Fibroblast of skin of abdomen (primary cell): ENCODE measurements at places on chromosomes 1 and 21.

- DNase-seq = no peak
These were observed 20.0 kb upstream of the SYT6 start for GRCh38 chr1:114173680-114174079.

DNA sequence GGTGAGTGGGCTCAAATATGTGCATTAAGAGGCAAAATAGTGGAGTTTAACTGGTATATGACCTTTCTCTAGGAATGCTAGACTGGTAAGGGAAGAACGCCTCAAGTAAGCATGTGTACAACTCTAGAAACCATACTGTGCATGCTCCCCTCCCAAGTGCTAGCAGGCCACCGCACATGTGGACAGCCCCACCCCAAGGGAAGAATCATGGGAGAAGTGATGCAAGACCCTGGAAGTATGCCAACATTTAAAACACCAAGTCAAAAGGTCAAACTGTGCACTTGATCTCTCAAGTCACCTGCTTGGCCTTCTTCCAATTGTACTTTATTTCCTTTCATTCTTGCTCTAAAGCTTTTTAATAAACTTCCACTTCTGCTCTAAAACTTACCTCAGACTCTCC lies 120.4 kb downstream of the WDR3 start:
- DNase-seq = no peak

DNA sequence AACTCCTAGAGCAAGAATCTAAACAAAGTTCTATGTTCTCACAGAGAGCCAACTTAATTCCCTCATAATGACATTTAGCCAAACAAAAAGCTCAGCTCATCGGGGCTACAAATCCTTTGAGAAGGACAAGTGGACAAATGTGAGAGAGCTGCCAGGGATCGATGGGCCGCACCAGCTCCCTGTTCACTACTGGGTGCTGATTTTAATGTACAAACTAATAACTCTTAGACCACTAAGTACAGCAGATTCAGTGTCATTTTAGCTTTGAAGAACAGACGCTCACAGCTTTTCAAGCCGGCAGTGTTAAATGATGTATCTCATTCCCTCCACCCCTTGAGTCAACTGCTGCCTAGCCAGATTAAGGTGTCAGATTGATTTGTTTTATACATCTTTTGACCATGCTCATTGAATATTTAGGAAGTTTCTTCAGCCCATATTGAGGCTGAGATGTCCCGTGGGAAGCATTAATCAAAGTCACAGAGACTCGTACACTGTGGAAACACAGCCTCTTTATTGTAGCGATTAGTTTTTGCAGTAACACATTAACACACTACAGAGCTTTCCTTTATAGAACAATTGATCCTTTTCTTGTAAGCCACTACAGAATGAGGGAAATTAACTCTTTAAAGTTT lies 21.1 kb downstream of the PROX1 start:
- no peak for DNase-seq

GRCh38 chr21:46388206-46388880 lies 64.4 kb downstream of the PCNT start:
- no peak for DNase-seq

- DNase-seq = no peak
These were observed 480.2 kb downstream of the COL11A1 start for GRCh38 chr1:102628109-102628613.

GRCh38 chr1:62341615-62342014 lies 22.4 kb upstream of the KANK4 start:
- DNase-seq = no peak

GRCh38 chr1:233514946-233515391 lies 98.9 kb upstream of the KCNK1 start:
- no peak for DNase-seq

DNA sequence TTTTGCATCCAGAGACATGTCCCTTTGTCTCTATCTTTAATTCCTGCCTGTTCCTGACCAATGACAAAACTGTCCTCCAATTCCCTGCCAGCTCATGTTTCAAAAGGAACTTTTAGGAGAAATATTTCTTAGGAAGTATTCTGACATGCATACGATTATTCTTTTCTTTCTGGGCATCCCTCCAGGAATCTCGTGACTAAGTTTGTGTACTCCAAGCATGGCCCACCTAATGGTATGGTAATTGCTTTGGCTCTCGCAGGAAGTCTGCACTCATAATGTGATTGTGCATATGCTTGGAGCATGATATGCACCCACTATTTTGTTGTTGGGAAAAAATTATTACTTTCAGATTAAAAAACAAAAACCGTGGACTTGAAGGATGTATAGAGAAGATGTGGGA lies 256.4 kb downstream of the PRDM2 start:
- DNase-seq = peak; percentile 47

- DNase-seq = no peak
These were observed 40.1 kb downstream of the PTAFR start for GRCh38 chr1:28136169-28136921.

- DNase-seq = no peak
These were observed 251.2 kb downstream of the TRABD2B start for GRCh38 chr1:47745715-47746609.

DNA sequence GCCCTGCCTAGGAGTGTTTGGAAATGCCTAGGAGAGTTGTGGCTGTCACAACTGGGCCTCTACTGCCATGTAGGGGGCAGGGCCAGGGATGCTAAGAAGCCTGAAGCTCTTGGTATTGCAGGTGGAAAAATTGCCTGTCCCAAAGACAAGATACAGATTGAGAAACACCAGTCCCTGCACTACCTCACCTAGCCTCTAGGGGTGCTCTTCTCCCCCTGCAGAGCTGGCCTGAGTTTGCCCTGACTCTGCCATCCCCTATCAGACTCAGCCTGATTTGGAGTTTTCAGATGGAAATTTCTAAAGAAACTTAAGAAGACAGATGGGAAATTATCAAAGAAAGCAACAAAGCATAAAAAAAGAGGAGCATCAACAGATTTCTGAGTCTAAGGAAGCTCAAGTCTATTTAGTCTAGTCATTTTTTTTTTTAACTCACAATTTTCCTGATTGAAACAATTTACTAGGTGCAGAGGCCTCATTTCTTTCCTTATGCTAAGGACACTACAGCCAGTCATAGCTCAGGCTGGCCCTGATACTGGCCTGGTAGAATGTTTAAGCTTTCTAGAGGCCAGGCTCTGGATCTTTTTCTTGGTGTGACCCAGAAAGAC lies 61.4 kb upstream of the LRRN2 start:
- peak; percentile 24 for DNase-seq

- no peak for DNase-seq
These were observed 665.8 kb upstream of the CAMK1G start for GRCh38 chr1:208917723-208918122.

DNA sequence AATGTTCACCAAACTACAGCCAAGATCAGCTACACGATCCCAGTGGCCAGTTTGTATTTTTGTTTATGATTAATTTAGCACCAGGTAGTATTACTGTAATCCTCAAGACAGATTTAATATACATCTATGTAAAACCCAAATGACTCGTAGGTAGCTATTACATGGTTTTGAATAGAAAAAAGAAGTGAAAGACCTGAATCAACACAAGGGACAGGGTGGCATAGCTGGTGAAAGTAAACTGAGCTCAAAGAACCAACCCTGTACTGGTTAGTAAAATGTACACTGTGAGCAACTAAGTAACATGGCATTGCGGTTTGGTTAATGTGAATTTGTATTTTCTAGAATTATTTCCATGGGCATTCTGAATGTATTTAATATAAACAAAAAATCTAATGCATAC lies 8.8 kb downstream of the GPATCH2 start:
- DNase-seq = no peak

DNA sequence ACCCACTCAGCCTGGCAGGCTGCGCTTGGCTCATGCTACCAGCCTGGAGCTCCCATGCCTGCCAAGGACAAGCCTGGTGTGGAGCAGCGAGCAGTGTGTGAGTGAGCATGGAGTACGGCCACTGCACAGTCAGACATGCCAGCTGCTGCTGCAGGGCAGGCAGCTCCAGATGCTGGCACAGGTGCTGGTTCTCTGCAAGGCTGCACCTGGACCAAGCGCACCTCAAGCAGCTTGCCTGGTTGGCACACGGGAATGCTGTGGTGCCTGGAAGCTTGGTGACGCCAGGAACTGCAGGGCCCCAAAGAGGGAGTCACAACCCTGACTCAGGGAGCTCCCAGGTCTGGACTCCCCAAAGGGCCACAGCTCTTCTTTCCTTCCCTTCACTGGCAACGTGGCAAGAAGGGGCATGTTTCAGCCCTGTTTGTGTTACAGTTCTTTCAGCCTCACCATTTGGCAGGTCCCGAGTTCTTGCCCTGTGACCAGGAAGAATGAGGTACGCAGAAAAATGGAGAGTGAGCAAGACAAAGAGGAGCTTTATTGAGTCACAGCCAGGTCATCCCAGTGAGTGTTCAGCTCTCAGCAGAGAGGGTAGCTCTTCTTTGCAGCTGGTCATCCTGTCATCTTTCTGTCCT lies 26.1 kb downstream of the ACOT7 start:
- no peak for DNase-seq

DNA sequence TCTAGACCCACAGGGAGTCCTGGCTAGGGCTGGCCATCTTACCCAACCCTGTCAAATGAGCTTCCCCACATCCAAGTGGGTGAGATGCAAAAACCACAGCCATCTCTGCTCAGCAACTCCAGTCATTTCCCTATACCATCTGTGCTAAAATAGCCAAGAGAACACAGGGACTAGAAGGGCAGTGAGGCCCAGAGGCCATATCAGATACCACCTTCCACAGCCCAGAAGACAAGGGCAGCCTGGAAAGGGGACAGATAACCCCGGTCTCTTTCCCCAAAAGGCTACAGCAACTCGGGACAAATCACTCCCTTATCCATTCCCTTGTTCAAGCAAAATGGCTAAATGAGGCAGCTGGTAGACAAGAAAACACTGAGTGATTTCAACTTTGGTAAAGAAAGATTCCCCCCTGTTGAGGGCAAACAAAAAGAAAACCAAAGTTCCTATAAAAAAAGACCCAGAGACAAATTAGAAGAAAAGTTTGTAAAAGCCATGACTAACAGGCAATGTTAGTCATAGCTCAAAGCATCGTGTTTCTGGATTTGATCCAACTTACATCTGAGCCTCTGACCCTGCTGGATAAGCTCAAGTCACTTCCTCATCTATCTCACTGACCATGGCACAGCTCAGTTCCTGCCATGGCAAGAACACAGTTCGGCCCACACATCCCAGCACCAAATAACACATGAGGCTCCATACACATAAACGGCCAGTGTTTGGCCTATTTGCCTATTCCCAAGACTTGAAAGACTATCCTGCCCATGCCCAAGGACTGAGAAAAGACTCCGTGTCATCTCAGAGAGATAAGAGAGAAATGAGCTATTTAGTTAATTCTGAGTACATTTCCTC lies 3.1 kb downstream of the LAMB3 start:
- peak; percentile 86 for DNase-seq

- DNase-seq = peak; percentile 83
These were observed 56.2 kb downstream of the PEX14 start for GRCh38 chr1:10530756-10531495.

- DNase-seq = peak; percentile 31
These were observed 104.9 kb upstream of the SOD1 start for GRCh38 chr21:31554511-31555022.

DNA sequence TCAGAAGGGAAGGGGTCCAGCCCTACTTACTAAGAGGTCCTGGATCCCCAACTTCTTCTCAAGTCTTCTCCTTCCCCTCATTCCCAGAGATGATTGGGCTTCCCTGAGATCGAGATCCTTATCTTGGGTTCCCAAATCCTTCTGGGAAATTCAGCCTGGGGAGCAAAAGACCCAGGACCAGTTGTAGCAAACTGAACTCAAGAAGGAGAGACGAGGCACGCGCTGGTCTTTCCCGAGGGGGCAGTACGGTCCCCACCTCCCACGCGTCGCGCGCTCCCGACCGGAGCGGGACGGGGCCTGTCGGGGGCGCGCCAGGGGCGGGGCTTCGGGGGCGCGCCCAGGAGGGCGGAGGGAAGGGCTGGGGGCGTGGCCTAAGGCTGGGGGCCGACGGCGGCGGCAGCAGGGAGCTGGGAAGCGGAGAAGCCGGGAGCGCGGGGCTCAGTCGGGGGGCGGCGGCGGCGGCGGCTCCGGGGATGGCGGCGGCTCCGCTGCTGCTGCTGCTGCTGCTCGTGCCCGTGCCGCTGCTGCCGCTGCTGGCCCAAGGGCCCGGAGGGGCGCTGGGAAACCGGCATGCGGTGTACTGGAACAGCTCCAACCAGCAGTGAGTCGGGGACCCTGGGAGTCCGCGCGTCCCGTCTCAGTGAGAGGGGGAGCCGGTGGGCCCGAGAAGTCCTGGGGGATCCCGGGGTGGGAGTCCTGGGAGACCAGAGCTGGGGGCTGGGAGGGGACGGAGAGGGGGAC lies at the start of gene EFNA3:
Gene EFNA3, plus strand, starts transcription at position 369 of the 741 bp plus-strand sequence. Its CDS starts 105 bp downstream, at position 474.
- peak; percentile 48 for DNase-seq

GRCh38 chr1:41439234-41439633 lies 45.2 kb downstream of the EDN2 start:
- DNase-seq = no peak

- DNase-seq = no peak
These were observed 21.2 kb downstream of the ATF6 start for GRCh38 chr1:161787355-161787754.

GRCh38 chr1:104084380-104084779 lies 334.7 kb downstream of the AMY1C start:
- no peak for DNase-seq

GRCh38 chr1:154614901-154615300 lies 6.9 kb upstream of the ADAR start:
- DNase-seq = no peak

- DNase-seq = peak; percentile 99
These were observed 20.0 kb upstream of the BCAR3 start for GRCh38 chr1:93701629-93702028.

- DNase-seq = peak; percentile 75
These were observed 56.3 kb upstream of the HTR1D start for GRCh38 chr1:23273450-23274133.

GRCh38 chr1:66278260-66279021 lies 255.5 kb upstream of the SGIP1 start:
- DNase-seq = no peak

DNA sequence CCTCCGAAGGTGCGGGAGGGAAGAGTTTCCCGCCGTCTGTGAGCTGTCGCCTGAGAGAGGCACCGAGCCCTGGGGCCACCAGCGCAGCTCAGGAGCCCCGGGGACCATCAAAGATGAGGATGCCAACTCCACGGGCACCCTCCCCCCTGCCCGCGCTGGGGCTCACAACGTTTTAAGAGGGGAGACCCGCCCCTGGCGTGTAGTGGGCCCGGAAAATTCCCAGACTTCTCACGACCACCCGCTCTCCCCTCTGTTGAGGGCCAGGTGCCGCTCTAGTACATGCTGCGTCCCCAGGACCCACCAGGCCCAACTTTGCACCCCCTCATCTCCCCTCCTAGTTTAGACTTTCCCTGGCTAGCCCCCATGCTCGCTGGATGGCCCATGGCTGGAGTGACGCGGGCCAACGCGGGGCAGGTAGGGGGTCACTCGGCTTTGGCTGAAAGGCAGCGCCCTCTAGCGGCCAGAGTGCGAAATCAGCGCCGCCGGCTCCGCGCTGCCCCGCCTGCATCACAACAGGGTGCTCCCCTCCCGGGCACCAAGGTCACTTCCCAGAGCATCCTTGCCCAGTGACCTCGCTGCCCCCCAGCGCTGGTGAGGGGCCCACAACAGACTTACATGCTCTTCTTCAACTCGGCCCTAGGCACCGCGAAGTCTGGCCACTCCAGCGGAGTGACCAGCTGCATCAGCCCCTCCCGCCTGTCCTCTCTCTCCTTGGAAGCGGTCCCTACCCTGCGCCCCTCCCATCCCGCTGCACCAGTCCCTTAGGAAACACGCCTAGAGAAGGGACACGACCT lies 1.8 kb downstream of the CD160 start:
- peak; percentile 57 for DNase-seq

GRCh38 chr1:225691377-225691776 lies 38.5 kb upstream of the ENAH start:
- DNase-seq = peak; percentile 34
